ENCODE measurements at places on chromosomes 7 and 10.

GRCh38 chr7:139694389-139694676 is 83.5 kb downstream of the HIPK2 start:
- DNase-seq, result no peak

- DNase-seq, result no peak
Observed at GRCh38 chr10:128804411-128804810, 662.6 kb upstream of the MGMT start.

GRCh38 chr7:35331730-35332678 is 78.1 kb upstream of the TBX20 start:
- DNase-seq, result no peak

GRCh38 chr7:51444936-51445335 is 128.3 kb upstream of the COBL start:
- no peak for DNase-seq

DNA sequence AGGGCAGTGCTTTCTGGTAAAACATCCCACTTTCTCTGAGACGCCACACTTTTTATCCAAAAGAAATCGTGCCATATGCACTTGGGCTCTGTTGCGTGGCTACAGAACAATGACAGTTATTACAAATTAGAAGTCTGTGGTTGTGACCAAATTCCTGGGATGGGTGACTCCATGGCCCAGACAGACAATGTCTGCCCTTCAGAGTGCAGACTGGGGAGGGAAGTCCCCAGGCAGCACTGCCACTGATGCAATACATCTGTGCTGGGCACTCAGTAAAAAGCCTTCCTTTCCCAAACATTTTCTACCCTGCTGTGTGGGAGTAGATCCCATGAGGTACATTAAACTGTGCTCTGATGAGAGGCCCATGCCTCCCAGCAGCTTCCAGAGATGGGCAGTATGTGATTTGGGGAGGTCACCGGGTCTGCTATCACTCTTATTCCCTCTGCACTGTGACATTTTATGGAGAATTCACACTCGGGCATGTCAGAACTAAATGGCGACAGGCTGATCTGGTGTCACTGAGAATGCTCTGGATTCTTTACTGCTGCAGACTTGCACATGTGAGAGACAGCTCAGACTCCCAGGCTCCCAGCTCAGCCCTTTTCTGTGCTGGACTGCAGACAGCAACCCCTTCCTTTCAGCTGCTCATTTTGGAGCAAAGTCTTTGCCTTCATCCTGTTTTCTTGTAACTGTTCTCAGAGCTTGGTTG is 243.5 kb upstream of the ZNF32 start:
- DNase-seq, result no peak

- DNase-seq, result no peak
Observed at GRCh38 chr7:122691569-122692235, 7.2 kb downstream of the RNF133 start.

DNA sequence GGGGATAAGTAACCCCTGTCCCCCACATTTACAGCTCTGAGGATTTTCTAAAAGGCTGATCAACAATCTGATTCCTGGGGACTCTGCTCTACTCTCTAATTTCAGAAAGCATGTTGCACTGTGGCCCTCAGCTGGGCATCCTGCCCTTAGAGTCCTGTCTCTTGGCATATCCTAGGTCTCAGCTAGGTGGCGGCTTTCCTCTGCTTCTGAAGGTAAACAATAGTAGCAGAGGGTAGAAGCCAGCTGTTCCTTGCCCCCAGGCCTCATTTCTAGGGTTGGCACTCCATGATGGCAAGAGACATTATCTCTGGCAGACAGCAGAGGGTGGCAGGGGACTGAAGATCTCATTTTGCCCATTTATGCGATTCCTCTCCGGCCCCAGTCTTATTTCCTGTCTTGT is 77.0 kb downstream of the ADCYAP1R1 start:
- no peak for DNase-seq

GRCh38 chr7:88500131-88500530 is 193.4 kb upstream of the STEAP4 start:
- no peak for DNase-seq

DNA sequence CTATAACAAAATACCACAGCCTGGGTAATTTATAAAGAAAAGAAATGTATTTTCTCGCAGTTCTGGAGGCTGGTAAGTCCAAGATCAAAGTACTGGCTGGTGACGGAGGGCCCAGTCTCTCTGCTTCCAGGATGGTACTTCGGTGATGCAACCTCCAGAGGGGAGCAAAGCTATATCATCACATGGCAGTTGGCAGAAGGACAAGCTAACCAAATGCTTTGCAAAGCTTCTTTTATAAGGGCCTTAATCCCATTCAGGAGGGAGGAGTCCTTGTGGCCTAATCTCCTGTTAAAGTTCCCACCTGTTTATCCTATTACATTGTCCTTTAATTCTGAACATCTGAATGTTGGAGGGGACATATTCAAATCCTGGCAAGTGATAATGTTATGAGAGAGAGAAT is 134.1 kb upstream of the SP4 start:
- no peak for DNase-seq

- no peak for DNase-seq
Observed at GRCh38 chr7:102832674-102833073, 80.1 kb upstream of the LRRC17 start.

DNA sequence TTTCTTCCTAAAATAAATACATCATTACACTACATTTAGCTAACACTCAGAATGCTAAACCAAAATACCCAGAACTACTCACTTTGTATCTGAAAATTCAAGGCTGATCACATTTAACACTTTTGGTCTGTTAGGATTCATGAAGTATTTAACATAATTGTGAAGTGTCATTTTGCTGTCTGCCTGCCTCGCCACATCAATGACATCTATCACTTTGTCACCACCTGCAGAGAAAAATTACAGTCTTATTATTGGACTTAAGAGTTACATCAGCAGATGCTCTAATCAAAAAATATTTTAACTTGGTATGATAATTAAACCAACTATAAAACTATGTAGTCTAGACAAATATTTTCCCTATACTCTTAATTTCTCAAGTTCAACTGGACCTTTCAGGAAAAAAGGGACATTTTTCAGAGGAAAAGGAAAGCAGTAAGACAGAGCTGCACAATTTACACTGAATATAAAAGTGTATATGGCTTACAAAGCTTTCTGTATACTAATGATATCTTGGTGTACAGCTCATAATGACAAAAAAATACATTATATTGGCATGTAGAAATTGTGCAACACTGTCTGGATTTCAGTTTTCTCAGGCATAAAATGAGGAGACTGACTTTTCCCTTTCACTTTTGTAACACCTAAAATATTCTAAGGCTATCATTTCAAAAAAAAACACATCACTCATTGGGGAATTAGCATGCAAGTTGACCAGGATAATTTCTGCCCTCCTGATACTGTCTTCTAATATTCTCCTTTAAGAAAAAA is 49.2 kb downstream of the KDM7A start:
- DNase-seq, result no peak

DNA sequence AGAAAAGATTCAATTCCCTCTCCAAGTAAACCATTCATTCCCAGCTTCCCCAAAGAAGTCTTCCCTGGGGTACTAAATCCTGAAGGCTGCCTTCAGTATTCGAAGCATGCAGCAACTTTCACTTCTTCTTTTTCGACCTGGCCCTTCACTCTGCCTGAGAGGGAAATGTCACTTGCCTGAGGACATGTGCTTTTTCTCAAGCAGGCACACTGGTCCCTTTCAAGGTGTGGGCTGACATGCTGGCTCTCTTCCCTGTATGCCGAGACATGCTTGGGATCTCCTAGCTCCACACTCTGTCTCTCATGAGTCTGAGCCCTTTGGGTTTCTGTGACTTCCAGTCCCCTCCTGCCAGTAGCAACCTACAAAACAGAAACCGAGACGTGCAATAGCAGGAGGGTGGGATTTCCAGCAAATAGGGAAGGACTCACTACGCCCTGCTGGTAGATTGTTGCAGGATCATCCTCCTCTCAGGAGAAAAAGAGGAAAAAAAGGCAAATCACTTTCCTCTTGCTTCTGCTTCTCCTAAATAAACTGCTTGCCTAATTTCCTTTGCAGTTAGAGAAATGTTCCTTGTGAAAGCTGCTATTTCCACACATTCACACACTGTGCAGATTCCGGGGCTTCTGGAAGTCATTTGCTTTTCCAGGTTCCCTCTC is 33.5 kb downstream of the FIGNL1 start:
- no peak for DNase-seq

GRCh38 chr10:46546591-46547540 is 9.6 kb downstream of the GPRIN2 start:
- peak; percentile 70 for DNase-seq

DNA sequence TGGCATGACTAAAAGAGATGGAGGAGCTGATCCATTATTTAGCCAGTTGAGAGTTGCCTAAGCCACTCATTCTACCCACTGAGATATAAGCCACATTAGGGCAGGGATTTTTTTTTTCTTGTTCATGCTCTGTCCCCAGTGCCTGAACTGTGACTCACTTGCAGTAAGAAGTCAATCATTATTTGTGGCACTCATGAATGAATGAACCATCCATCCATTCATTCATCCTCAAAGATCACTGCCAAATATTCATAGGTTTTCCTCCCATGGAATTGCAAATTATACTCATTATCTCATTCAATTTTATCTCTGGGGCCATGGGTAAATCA is 22.8 kb upstream of the ARID5B start:
- no peak for DNase-seq

GRCh38 chr7:151491859-151492258 is 27.8 kb downstream of the RHEB start:
- DNase-seq, result no peak

- DNase-seq, result peak; percentile 31
Observed at GRCh38 chr7:154856733-154857132, 146.2 kb downstream of the PAXIP1 start.

GRCh38 chr10:133264461-133264860 is 12.2 kb downstream of the ADAM8 start:
- no peak for DNase-seq

DNA sequence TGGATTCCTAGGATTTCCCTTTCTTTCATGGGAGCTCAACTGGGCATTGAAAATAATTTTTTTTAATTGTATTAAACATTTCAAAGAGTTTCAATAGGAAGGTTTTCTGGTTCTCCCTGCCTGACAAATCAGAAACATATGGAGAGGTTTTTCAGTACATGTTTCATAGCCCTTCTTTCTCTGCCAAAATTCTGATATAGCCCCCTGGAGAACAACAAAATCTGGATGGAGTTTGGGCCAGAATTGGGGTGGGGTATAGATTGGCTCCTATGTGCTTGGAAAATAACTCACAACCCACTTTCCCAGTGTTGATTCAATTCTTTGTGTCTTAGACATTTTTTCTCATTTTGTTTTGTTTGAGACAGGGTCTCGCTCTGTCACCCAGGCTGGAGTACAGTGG is 24.6 kb upstream of the EIF4H start:
- DNase-seq, result no peak

DNA sequence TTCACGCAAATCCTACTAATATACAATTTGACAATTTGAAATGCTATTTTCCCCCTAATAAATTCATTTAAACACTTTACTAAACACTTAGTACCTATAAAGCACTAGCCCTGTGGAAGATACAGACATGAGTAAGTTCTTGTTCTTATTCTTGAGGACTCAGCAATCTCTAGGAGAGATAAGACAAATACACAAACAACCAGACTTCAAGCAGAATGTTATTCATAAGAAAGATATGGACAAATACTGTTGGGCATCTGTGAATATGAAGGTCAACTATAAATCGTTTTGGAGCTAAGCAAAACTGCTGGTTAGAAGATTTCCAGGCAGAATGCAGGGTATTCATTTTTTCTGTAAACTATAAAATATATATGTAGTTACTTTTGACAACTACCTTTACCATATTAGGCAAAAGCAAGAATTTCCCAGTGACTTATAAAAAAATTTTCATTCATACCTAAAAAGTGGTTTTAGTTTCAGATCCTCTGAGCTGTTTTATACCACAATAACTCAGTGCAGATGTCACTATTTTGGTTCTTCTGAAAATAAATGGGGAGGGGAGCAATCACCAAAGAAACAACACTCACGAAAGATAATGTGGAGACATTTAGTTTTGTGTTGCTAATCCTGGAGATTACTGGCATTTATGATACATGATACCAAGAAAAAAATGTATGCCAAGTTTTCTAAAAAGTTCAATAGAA is 3.8 kb downstream of the VPS41 start:
- no peak for DNase-seq

DNA sequence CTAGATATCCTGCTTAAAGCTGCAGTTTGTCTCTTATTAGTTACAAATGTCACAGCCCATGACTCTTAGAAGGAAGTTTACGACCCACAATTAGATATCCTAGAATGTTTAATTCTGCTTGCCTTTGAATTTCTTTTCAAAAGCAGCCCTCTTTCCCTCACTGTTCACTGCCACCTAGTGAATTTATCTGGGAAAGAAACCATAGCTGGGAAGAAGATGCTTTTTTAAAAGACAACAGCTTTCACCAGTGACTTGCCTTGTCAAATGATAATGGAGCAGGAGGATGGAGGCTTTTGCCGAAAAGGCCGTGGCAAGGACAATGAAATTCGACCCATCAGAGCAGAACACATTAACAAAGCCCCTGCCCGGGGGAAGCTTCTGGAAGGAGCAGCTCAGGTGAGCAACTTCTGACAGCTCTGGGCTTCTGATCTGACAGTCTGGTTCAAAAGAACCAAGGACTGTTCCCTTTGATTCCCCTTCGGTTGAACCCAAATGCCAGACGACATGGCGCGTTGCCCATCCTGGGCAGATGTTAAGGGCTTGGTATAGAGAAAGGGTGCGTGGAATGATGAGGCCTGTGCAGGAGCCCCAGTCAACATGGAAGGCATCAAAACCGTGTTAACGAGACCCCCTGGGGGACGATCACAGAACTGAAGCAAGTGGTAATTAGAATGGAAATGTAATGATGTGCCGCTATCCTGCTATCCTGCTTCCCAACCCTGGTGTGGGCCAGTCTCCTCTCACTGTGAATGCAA is 236.8 kb downstream of the FRMD4A start:
- peak; percentile 7 for DNase-seq

DNA sequence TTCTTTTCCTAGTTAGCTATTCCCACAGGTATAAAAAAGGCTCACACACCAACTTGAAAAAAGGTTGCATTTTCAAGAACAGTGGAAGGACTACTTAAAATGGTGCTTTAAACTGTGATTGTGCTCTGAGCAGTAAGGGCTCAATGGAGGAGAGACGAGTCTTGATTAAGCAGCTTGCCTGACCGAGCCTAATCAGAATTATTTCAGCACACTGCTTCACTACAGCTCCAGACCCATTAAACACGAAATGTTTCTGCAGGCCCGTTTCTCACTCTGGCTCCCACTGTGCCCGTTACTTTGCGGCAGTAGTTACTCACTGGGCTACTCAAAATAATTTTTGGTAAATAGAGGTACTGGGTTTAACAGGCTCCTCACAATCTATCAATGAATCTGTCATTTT is 126.0 kb downstream of the NRCAM start:
- no peak for DNase-seq

DNA sequence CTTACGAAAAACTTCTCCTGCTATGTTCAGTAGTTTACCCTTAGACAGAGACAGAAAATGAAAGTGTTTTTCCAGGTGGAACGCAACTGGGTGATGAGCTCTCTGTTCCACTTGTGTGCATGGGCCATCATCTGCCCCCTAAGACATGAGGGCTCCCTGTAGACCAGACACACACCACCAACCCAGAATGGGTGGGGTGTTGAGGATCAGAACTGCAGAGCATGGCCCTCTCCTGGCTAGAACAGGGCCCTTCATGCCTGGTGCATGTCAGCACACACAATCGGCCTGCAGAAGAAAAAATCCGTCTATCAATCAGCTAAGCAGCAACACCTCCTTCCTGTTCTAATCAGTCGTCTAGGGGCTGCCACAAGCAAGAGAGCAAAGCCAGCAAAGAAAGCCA is 186.2 kb upstream of the INHBA start:
- no peak for DNase-seq

- no peak for DNase-seq
Observed at GRCh38 chr7:43926798-43927123, 525 bp downstream of the UBE2D4 start.

GRCh38 chr7:148447221-148447849 is 143.2 kb upstream of the C7orf33 start:
- peak; percentile 78 for DNase-seq

- peak; percentile 33 for DNase-seq
Observed at GRCh38 chr10:12710594-12711349, 290.7 kb downstream of the CCDC3 start.

Measured in LNCaP clone FGC (cell line).